ENCODE measurements at places on chromosomes 3 and 15.
A peak's percentile ranks its signal among the peaks of the same experiment; 100 is the strongest.

- peak; percentile 69 for DNase-seq
Measured at GRCh38 chr15:77546050-77546501, 86.6 kb downstream of the LINGO1 start.

DNA sequence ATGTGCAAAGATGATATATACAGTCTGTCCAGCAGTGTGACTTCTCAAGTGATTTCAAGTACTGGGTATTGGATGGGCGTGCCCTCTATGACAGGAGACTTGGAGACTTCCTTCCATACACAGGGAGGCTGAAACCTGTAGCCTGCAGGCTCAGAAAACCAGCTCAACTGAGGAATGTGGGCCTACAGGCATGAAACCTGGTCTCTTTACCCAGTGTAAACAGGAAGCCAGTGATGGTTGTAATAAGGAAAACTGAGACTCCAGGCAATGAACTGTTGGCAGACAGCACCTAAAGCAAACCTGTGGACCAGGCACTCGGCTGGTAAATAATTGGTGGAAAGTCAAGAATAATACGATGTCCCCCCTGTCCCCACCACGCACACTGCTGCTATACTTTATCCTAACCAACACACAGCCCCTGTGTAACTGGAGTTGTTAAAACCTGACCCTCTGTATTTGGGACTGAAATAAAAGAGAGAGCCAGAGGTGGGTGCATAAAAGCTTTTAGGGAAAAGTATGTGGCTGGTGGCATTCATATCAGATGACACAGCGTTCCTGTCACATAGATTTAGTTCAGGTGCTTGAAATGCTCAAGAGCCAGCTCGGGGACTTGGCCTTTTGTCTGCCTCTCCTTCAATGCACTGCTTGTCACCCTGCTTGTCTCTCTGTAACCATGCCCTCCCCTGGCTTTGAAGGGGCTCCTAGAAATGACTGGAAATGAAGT is 144.7 kb downstream of the TPRG1 start:
- peak; percentile 85 for DNase-seq

- DNase-seq: no peak
Measured at GRCh38 chr3:135069406-135069805, 274.3 kb downstream of the EPHB1 start.

DNA sequence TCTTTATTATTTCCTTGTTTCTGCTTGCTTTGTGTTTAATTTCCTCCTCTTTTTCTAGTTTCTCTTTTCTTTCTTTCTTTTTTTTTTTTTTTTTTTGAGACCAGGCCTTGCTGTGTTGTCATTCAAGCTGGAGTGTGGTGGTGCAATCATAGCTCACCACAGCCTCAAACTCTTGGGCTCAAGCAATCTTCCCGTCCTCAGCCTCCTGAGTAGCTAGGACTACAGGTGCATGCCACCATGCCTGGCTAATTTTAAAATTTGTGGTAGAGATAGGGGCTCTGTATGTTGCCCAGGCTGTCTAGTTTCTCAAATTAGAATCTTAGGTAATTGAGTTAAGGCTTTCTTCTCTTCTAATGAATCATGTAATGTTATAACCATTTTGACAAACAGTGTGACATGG is 22.4 kb downstream of the SLMAP start:
- no peak for DNase-seq

DNA sequence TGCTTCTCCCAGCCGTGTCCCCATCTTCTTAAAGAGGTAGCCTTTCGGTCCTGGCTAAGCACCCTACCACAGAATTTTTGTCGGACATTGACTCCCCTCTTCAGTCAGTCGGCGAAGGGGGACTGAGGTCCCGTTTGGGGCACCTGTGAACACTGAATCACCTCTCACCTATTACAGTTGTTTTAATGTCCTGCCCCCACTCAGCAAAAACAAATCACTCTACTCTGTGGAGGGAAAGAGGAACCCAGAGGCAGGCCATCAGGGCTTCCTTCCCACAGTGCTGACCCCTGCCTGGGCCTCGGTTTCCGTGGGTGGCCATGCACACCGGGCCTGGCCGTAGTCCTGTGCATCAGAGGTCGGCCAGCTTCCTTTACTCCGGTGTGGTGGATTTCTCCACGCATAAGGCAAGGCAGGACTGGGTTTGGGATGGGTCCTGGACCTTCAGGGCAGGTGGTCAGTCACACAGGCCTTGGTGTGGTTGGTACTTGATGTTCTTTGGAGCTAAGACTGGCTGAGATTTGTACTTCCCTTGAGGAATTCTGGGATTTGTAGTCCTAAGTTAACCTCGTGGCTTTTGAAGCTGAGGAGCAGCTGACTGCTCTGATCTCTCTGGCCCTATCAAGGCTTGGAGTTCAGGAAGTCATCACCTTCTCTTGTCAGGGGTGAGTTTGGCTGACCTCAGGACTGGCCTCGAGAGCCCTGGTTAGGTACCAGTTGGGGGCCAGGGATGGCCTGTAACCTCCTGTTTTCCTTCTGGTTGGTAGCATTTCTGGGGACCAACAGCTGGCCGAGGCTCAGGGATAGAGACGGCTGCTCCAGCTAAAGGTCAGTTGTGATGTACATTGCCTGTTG is 627 bp upstream of the FAM131A start:
- peak; percentile 89 for DNase-seq

- DNase-seq: no peak
Measured at GRCh38 chr15:65936282-65936681, 67.0 kb downstream of the RAB11A start.

DNA sequence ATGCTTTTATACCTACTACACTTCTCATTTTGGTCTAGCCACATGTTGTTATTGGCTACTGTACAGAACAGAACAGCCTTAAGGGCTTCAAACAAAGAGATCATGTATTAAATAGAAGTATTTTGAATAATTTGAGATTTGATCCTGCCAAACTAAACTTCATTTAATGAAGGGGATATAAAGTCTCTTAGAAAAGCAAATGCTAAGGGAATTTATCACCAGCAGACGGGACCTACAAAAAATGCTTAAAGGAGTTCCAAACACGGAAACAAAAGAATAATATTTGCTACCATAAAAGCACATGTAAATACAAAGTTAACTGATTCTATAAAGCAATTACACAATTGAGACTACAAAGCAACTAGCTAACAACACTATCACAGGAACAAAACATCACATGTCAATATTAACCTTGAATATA is 23.6 kb upstream of the FMN1 start:
- DNase-seq: no peak

- DNase-seq: no peak
Measured at GRCh38 chr15:81889485-81889881, 156.3 kb downstream of the MEX3B start.

DNA sequence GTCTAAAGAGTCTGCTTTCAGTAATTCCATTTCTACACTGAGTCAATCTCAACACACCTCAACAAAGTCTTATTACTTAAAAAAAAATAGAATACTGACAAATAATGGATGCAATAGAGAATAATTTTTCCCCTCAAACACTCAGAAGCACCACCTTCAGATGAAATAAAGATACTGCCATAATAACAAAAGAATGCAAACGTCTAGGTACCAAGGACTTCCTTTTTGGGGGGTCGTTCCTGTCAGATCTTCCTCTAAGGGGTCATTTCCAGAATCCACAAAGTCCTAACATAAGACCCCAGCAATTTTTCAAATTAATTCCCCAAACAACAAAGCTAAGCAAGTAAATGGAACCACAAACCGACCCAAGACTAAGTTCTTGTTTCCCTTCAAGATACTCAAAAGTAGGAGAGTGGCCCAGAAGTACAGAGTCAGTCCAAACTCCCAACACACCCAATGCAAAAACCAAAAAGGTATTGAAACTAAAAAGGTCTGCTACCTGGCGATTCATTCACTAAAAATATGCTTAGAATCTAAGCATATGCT is 1.3 kb downstream of the RYK start:
- DNase-seq: no peak

GRCh38 chr3:52195823-52196331 is 2.1 kb upstream of the ALAS1 start:
- DNase-seq: no peak
